CD4-positive, alpha-beta T cell treated with Interleukin-12 subunit alpha and Interleukin-12 subunit beta, for 1 hour (primary cell): ENCODE measurements at places on chromosomes 6 and 20.

DNA sequence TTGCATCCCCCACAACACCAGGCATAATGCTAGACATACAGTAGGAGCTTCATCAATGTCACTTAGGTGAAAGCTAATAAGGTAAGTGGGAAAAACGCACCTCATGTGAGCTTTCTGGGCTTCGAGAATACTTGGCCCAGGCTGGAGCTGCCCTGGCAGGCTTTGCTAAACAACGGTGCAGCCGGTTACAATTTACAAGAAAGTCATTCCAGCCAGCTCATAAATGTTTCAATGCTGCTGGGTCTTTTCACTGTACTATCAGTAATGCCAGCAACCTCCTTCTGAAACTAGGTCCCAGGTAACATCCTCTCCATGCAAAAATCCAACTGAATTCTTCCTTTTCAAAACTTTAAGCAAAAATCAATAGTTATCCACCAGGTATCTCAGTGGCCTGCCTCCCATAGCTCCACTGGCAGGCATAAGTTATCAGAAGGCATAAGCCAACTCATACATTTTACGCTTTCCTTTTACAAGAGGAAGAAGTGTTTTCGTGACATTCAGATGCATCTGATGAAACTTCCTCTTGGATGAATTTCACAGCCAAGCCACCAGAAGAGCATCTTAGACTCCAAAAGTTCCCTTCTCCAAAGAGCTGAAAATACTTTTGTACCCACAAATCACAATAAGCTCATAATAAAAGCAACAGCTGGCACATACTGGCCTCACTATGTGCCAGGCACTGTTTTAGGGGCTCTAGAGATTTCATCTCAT is 56.3 kb downstream of the RTN4IP1 start:
- DNase-seq, result no peak

DNA sequence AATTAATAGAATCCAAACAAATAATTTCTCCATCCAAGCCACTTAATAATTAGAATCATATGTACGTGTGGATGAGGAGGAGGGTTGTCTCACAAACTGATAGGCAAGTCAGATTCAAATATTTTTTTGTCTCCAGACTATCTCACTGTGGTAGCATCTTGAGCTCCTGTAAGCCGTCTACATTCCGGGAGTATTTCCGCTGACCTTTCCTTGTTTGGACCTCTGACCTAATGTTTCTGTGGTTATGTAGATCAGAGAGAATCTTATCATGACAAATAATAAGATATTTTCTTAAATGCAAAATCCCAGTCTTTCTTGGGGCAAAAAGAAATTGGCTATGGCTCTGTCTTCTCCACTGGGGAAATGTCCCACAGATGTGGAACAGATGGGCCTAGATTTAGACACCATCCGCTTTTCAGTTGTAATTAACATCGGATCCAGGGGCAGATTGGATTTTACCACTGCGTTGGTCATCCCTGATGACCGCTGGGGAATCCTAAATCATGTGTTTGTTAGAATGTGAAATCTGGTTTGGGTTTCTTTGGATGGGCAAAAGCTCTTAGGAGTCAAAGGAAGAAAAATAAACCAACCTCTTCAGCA is 197.1 kb upstream of the RIN2 start:
- DNase-seq, result no peak

DNA sequence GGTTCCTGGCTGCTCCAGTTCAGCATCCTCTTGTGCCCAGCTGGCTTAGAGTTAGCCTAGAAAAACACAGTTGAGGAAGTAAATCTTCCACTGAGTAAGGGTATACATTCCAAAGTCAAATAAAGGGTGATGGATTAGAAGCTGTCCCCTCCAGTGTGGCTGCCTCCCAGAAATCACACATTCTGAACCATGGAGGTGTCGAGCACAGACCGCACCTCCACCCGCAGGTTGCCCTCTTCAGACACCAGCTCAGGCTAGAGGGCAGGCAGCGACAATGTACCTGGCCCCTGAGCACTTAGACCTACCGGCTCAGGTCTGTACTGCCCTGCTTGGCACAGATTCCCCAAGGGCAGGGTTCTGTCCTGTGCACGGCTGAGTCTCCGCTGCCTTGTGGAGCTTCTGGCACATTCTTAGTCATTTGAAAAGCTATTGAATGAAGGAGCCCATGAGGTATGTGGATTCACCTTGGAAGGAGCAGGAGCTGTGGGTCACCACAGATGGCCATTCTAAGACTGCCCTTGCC is 118.1 kb downstream of the FAM120B start:
- DNase-seq, result no peak

DNA sequence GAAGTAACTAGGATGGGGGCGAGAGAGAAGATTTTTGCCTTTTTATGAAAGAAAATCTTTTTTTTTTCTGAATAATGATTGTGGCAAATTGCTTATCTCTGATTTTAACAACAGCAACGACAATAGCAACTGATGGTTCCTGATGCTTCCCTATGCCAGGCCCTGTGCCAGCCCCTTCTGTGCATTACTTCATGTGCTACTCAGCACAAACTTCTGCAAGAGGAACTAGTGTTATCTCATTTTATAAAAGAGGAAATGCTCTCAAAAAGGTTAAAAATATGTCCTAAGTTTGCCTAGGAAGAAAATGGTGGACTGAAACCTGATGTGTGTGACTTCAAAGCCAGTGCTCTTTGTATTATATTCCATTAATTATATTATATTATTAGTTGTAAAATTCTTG is 74.0 kb upstream of the RALGAPA2 start:
- peak; percentile 2 for DNase-seq

- DNase-seq, result no peak
Measured at GRCh38 chr6:135722679-135723078, 128.8 kb upstream of the PDE7B start.

DNA sequence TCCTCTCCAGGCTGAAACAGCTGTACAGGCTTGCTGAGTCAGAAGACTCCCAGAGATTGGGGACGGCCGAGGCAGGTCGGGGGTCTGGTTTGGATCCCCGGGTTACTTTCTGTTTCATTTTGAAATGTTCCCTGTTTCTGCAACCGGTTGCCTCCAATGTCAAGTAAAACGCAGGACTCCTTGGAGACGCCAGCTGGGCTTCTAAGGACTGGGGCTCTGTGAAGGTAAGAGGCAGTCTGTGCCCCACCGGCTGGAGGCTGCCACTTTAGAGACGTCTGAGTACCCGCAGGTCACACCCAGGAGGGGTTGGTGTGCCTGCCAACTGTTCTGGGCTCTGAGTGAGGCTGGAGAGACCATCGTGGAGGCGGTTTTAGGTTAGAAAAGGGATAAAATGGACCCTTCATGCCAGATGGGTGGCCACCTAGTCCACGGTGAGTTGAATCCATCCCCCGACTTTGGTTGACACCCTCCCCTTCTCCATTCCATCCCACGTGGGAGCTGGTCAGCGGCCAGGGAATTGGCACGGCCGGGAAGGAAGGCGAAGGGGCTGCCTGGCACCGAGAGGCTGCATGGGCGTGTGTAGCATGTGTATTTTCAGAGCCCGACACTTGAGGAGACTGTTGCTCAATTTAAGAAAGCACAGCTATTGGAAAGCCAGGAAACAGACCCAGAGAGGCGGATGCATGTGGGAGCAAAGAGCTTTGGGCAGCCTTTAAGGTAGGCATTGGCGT is 240.9 kb downstream of the PHACTR1 start:
- peak; percentile 3 for DNase-seq

GRCh38 chr20:59165891-59166709 is 2.5 kb downstream of the ZNF831 start:
- peak; percentile 76 for DNase-seq

GRCh38 chr6:105184921-105185320 is 5.1 kb upstream of the POPDC3 start:
- DNase-seq, result no peak

- DNase-seq, result no peak
Measured at GRCh38 chr6:112592159-112592558, 245.0 kb downstream of the RFPL4B start.

GRCh38 chr6:163241683-163242082 is 172.8 kb upstream of the QKI start:
- DNase-seq, result no peak

DNA sequence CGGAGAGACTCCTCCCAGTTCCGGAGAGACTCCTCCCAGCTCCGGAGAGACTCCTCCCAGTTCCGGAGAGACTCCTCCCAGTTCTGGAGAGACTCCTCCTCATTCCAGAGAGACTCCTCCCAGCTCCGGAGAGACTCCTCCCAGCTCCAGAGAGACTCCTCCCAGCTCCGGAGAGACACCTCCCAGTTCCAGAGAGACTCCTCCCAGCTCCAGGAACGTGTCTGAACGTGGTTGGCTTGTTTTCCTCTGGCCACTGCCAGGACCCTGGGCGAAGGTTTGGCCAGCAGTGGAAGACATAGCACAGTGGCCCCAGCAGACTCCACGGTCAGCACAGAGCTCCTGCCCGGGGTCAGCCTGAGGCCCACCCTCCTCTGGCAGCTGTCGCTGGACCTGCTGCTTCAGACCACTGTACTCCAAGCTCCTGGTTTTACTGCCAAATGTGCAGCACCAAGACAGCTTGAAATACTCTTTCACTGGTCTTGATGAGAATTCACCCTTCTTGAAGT is 122.3 kb upstream of the AFDN start:
- no peak for DNase-seq

- no peak for DNase-seq
Measured at GRCh38 chr6:91298543-91299145, 711.8 kb upstream of the MAP3K7 start.

GRCh38 chr20:2692036-2692885 is at the start of gene EBF4:
Gene EBF4 (plus strand): TSS chr20:2692780. CDS start chr20:2693646, 866 bp downstream.
- peak; percentile 47 for DNase-seq

DNA sequence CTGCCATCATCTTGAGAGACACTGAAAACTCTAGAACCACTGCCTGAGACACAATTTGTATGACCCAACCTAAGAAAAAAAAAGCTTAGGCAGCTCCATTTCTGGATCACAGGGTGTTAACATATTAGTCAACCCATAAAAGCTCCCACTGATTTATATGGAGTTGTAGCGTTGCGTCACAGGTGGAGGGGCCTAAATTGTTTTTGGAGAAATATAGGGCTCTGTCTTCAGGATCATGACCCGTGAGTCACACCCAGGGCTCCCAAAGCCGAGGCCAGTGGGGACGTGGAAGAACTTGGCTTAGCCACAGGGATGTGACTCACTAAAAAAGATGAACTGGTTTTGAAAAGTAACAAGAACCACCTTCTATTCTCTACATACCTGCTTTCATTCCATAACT is 116.5 kb upstream of the BMP2 start:
- DNase-seq, result no peak

- DNase-seq, result no peak
Measured at GRCh38 chr6:170363255-170363654, 56.7 kb downstream of the FAM120B start.

GRCh38 chr20:21661488-21662055 is 43.9 kb upstream of the PAX1 start:
- no peak for DNase-seq

- DNase-seq, result peak; percentile 56
Measured at GRCh38 chr20:48750941-48751635, 76.7 kb downstream of the PREX1 start.

GRCh38 chr20:39853050-39853449 is 836.0 kb downstream of the MAFB start:
- DNase-seq, result no peak

DNA sequence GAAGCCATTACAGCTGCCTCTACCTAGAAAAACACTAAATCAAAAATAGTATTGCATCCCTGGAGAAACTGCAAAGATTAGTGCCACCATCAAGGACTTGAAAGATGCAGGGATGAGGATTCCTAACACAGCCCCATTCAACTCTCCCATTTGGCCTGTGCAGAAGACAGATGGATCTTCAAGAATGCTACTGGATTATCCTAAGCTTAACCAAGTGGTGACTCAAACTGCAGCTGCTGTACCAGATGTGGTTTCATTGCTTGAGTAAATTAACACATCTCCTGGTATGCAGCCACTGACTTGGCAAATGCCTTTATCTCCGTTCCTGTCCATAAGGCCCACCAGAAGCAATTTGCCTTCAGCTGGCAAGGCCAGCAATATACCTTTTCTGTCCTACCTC is 117.4 kb downstream of the TBC1D32 start:
- no peak for DNase-seq
